ENCODE measurements at places on chromosomes 6 and 20.

DNA sequence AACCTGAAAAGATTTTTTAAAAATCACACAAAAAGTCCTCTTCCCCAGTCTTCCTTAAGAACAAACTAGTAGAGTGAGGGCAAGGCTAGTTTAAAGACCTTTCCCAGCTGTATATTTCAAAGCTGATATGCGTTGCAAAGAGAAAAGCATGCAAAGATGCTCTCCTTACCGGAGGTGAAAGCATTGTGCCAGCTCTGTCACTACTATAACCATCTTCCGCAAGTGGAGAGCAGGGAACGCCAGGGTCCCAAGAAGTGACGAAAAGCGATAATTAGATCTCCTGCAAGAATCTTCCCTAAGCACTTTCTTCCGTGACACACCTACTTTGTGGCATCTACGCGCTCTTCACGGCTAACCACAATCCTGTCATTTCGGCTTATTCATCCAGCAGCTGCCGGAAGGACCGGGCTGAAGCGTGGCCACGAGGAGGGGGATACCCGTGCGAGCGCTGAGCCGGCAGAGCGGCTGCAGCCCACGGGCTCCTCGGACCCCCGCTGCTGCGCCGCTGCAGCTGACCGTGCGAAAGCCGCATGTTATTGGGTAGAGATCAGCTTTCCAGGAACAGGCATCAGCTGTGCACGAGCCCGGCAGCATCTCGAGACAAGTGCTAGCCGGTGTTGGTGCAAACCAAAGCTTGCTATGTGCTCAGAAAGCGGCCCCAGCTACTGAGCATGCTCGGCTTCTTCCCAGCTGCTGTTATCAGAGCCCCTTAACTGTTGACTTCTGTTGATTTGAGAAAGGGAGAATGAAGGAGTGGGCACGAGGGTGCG lies 57.2 kb upstream of the ARHGAP18 start:
- H3K4me1 ChIP-seq = no peaks in the 10 kb centered on the region
- peak; percentile 61 for DNase-seq
- H3K27ac ChIP-seq = no peak overlapping the region
- no peak overlapping the region for H3K4me3 ChIP-seq

DNA sequence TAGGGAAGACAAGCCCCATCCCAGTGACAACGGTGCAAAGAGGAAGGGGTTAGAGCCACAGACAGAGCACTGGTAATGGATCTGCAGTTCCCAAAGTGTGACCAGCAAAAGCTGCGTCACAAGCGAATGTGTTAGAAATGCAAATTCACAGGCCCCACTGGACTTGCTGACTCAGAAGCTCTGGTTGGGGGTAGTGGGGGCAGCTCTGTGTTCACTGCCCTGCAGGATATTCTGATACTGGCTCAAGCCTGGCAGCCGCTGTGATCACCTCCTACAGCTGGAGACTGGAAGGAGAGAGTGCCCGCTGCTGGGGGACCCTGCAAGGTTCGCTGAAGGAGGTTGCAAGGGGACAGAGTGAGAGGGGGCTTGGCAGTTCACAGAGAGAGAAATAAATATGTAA lies 179.7 kb upstream of the CDH4 start:
- H3K4me1 ChIP-seq = no peaks in the 10 kb centered on the region
- H3K4me3 ChIP-seq = no peak overlapping the region
- no peaks in the 10 kb centered on the region for H3K36me3 ChIP-seq
- no peak for DNase-seq
- H3K27ac ChIP-seq = no peak overlapping the region

- DNase-seq = no peak
- no peak overlapping the region for H3K27ac ChIP-seq
- peaks cover 4% of the 10 kb centered on the region for H3K4me1 ChIP-seq
- no peak overlapping the region for H3K4me3 ChIP-seq
- H3K36me3 ChIP-seq = no peaks in the 10 kb centered on the region
Measured at GRCh38 chr6:161038229-161039031, 46.9 kb downstream of the MAP3K4 start.

DNA sequence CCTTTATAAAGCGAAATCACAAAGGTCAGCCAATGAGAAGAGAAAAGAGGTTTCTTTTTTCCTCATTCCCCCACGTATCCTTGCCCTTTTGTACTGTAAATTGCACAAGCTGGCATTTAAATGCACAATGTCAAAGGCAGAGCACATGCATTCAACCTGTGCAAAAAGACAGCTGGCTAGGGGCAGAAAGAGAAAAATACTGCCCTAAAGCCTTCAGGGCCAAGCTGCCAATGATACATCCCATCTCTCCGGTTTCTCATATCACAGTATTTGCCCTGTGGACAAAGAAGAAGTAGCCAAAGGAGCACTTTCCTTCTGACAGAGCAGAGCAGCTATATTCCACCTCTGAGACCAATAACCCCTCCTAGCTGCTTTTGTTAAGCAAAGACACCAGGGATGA lies 219.2 kb downstream of the TRDN start:
- H3K36me3 ChIP-seq = no peaks in the 10 kb centered on the region
- H3K27me3 ChIP-seq = no peaks in the 10 kb centered on the region
- no peak for DNase-seq
- H3K4me3 ChIP-seq = no peak overlapping the region
- no peaks in the 10 kb centered on the region for H3K4me1 ChIP-seq

- H3K27me3 ChIP-seq = no peaks in the 10 kb centered on the region
- no peak within 1 kb of the TSS for H3K4me3 ChIP-seq
Measured at GRCh38 chr20:1993986-1994385, at the start of gene PDYN. Gene PDYN, minus strand, starts transcription at chr20:1994058. Its CDS starts 10,974 bp downstream, at chr20:1983084.

GRCh38 chr6:1607516-1608221 lies 2.0 kb upstream of the FOXC1 start:
- no peak for DNase-seq
- no peak overlapping the region for H3K27ac ChIP-seq
- no peak overlapping the region for H3K4me3 ChIP-seq
- peaks cover 17% of the 10 kb centered on the region for H3K4me1 ChIP-seq
- H3K36me3 ChIP-seq = no peaks in the 10 kb centered on the region
- H3K27me3 ChIP-seq = peaks cover 39% of the 10 kb centered on the region

DNA sequence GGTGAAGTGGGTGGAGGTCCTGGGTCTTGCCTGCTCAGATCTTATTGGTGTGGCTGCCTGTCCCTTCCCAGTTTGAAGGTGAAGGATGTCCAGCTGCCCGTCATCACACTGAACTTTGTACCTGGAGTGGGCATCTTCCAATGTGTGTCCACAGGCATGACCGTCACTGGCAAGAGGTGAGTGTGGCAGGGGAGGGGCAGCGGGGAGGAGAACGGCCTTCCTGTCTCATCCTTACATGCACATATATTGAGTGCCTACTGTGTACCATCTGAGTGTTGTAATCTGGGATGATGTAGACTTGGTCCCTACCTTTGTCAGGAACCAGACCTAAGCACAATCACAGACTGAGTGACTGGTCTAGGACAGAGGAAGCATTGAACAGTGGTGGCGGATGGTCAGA lies 2.7 kb downstream of the BPIFB6 start:
- H3K27ac ChIP-seq = no peak overlapping the region
- H3K4me1 ChIP-seq = no peaks in the 10 kb centered on the region
- no peak for DNase-seq
- no peaks in the 10 kb centered on the region for H3K36me3 ChIP-seq

- no peaks in the 10 kb centered on the region for H3K36me3 ChIP-seq
Measured at GRCh38 chr6:100173211-100173610, 179.2 kb upstream of the MCHR2 start.

GRCh38 chr20:57557926-57558613 lies 2.8 kb upstream of the PCK1 start:
- no peak overlapping the region for H3K4me3 ChIP-seq
- peaks cover 7% of the 10 kb centered on the region for H3K4me1 ChIP-seq
- H3K36me3 ChIP-seq = no peaks in the 10 kb centered on the region
- no peak for DNase-seq

GRCh38 chr6:89375427-89376267 lies 23.1 kb upstream of the UBE2J1 start:
- H3K27me3 ChIP-seq = no peaks in the 10 kb centered on the region
- no peaks in the 10 kb centered on the region for H3K36me3 ChIP-seq
- H3K4me1 ChIP-seq = no peaks in the 10 kb centered on the region
- peak; percentile 83 for DNase-seq

DNA sequence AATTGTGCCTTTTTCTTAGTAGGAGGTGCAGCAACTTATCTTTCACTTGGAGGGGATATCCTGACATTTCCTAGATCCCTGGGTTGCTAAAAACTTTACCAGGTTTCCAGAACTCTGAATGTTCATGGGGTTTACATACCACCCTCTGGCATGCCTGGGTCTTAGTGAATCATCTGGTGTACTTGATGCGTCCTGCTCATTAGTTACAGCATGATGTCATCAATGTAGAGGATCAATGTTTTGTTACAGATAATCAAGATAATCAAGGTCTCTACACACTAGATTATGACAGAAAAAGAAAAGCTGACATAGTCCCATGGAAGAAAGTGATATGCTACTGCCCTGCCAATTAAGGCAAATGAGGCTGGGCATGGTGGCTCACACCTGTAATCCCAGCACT lies 27.0 kb downstream of the FITM2 start:
- H3K27me3 ChIP-seq = no peaks in the 10 kb centered on the region
- H3K4me1 ChIP-seq = no peaks in the 10 kb centered on the region
- H3K27ac ChIP-seq = no peak overlapping the region
- H3K36me3 ChIP-seq = no peaks in the 10 kb centered on the region
- DNase-seq = no peak

DNA sequence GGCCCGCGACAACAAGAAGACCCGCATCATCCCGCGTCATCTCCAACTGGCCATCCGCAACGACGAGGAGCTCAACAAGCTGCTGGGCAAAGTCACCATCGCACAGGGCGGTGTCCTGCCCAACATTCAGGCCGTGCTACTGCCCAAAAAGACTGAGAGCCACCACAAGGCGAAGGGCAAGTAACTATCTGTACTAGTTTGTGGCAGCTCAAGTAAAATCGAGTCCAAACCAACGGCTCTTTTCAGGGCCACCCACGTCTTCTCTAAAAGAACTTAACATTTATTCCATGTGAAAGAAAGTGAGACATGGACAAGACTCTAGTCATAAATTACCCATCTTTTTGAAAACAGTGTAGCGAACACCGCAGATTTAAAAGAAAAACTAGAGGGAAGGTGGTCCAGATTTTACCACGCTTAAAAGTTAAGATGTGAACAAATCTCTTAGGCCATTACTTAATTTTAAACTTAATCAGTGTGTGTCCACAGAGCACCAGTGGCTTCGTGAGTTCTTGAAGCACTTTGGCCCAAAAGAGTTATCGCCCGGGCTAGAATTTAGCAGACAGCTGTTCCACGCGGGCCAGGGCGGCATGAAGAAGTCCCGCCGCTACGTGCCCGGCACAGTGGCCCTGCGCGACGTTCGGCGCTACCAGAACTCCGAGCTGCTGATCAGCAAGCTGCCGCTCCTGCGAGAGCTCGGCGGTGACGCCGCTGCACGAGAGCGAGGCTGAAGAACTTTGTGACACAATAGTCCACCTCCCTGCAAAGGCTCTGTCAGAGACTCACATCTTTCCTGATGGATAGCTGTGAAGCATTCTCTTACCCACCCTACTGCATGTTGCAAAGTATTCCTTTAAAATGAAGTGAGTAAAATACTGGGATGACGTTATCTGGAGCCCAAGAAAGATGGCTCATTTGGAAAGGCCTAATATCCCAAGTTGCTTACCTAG lies 113.9 kb upstream of the PRSS16 start:
- peaks cover 7% of the 10 kb centered on the region for H3K36me3 ChIP-seq
- no peaks in the 10 kb centered on the region for H3K4me1 ChIP-seq
- H3K27ac ChIP-seq = peak overlapping the region; percentile 75
- no peaks in the 10 kb centered on the region for H3K27me3 ChIP-seq
- peak; percentile 65 for DNase-seq
- peak overlapping the region; percentile 24 for H3K4me3 ChIP-seq

DNA sequence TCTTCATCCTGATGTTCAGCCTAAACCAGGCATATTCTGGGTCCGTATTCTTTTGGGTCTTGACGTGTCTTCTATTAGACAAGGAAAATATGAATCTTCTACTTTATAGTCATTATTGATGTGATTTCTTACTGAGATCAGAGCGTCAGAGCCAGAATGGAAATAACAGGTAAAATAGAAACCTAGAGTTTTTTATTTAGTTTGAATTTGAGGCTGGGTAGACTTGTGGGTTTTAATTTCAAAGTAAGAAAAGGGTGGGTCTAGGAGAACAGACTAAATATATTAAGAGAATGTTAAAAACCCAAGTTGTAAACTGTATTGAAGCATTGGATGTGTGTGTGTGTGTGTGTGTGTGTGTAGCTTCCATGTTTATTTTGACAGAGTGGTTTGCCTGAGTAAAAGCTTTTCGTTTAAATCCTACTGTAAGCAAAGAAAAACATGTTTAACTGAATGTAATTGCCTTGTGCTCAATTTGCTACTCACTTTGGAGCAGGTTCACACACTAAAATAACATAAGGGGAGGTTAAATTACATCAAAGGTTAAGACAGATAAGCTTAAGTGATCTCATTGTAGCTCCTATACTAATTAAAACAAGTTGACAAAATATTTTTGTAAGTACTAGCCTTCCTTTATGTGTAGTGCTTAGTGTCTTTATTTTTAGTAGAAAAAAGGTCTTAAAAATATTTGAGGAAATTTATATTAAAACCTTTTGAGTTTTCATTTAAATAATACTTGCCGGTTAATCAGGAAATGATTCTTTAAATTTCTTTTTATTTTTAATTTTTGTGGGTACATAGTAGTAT lies 17.4 kb downstream of the HECA start:
- H3K27me3 ChIP-seq = no peaks in the 10 kb centered on the region
- no peak overlapping the region for H3K27ac ChIP-seq
- DNase-seq = no peak
- no peaks in the 10 kb centered on the region for H3K36me3 ChIP-seq
- peaks cover 15% of the 10 kb centered on the region for H3K4me1 ChIP-seq

GRCh38 chr6:84019141-84019841 lies 14.3 kb upstream of the MRAP2 start:
- no peaks in the 10 kb centered on the region for H3K36me3 ChIP-seq
- no peaks in the 10 kb centered on the region for H3K4me1 ChIP-seq
- no peak overlapping the region for H3K27ac ChIP-seq
- H3K4me3 ChIP-seq = no peak overlapping the region
- no peak for DNase-seq

- DNase-seq = no peak
- no peak overlapping the region for H3K27ac ChIP-seq
- no peak overlapping the region for H3K4me3 ChIP-seq
- H3K4me1 ChIP-seq = no peaks in the 10 kb centered on the region
- H3K36me3 ChIP-seq = no peaks in the 10 kb centered on the region
Measured at GRCh38 chr6:34094474-34095135, 51.3 kb downstream of the GRM4 start.

- no peak for DNase-seq
- H3K27ac ChIP-seq = no peak overlapping the region
Measured at GRCh38 chr6:4804095-4804494, 27.9 kb downstream of the CDYL start.

DNA sequence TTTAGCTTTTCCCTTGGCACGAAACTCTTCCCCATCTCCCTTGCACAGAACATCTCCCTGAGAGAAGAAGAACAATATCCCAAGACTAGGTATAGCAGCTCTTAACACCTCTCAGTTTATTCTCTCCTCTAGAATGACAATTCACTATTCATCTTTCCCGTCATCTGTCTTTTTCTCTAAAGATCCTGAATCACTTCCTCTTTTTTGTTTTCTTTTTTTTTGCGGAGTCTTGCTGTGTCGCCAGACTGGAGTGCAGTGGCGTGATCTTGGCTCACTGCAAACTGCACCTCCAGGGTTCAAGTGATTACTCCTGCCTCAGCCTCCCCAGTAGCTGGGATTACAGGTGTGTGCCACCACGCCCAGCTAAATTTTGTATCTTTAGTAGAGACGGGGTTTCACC lies 574.4 kb upstream of the MAP3K7 start:
- H3K36me3 ChIP-seq = no peaks in the 10 kb centered on the region
- H3K27ac ChIP-seq = no peak overlapping the region
- no peaks in the 10 kb centered on the region for H3K27me3 ChIP-seq

GRCh38 chr6:34914358-34914757 lies 25.3 kb downstream of the ANKS1A start:
- no peaks in the 10 kb centered on the region for H3K27me3 ChIP-seq
- no peak overlapping the region for H3K4me3 ChIP-seq
- no peak overlapping the region for H3K27ac ChIP-seq
